ENCODE measurements at places on chromosomes 4 and X.

GRCh38 chr4:76897536-76898384 is at the start of gene SOWAHB:
Gene SOWAHB (minus strand): TSS chr4:76898144. CDS start chr4:76897849, 295 bp downstream.
- DNase-seq: peak; percentile 22

DNA sequence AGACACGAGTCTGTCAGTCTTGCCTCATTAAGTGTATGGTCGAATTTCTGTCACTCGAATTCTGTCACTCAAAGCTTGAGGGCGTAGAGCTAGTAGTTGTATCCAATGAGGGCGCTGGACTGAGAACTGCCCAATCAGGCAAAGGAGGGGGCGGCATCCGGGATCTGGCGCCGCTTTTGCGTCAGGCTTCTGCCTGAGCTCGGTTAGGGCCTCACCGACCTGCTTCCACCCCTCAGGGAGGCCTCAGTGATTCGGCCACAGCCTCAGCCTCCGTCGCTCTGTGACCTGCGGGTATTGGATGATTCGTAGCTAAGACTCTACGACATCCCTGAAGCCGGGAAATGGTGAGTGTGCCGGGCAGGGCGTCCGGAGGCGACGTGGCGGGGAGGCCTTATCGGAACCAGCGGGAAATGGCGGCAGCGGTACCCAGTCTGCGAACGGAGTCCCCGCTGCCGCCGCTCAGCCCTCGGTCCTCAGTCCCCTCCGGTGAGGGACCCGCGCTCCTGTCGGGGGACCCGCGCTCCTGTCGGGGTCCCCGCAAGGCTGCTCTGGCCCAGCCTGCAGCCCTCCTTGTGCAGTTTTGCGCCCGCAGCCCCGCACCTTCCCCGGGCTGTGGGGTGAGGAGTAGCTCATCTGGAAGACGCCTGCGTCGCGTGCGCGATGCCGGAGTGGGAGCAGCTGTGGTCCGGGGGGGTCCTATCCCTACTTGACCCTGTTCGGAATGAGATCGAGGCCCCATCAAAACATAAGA is 88.3 kb downstream of the ZNF718 start:
- DNase-seq: no peak

DNA sequence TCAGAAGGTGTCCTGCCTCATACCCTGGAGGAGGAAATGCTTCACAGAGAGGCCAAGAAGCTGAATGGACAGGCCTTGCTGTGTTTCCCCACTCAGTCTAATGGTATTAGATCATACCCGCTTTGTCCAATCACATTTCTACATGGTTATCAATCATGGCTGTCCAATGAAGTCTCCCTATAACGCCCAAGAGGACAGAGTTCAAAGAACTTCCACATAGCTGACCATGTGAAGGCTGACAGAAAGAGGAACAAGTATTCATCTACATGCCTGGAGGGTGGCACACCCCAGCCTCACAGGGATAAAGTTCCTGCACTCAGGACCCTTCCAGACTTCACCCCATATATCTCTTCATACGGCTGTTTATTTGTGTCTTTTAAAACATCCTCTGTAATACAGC is 123.4 kb downstream of the MANBA start:
- no peak for DNase-seq

GRCh38 chr4:27214010-27214409 is 353.4 kb downstream of the STIM2 start:
- DNase-seq: no peak

DNA sequence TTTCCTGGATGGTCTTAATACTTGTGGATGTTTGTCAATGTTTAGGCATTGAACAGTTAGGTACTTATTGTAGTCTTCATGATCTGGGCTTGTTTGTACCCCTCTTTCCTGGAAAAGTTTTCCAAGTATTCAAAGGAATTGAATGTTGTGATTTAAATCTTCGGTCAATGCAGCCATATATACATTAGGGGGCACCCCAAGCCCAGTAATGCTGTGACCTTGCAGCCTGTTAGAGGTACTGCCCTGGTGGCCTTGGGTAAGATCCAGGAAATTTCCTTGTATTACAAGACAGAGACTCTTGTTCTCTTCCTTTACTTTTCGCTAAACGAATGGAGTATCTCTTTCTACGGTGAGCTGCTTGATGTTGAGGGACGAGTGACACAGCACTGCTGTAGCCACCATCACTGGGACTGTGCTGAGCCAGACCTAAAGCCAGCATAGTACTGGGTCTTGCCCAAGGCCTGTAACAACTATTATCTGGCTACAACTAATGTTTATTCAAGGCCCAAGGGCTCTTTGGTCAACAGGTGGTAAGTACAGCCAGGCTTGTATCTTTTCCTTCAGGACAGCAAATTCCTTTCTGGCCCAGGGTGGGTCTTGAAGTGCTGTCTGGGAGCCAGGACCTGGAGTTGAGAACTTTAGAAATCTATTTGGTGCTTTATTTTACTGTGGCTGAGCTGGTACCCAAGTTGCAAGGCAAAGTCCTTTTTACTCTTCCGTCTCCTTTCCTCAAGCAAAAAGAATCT is 118.3 kb upstream of the ATOH1 start:
- DNase-seq: no peak

DNA sequence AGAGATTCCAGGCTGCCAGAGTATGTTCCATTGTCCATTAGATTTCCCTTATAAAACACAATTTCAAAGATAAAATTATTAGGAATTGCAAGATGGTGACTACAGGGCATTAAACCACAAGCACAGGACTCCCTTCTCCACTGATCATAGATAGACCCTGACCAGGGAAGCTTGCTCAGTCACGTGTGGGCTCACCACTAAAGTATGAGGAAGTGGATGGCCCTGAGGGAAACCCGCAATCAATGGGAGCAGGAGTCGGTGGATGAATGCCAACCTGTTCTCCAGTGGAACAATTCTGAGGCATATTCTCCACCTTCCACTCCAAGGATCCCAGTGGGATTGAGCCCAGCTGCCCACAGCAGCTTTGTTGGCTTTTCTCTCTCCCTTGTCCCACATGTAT is 515.7 kb downstream of the BCOR start:
- no peak for DNase-seq

DNA sequence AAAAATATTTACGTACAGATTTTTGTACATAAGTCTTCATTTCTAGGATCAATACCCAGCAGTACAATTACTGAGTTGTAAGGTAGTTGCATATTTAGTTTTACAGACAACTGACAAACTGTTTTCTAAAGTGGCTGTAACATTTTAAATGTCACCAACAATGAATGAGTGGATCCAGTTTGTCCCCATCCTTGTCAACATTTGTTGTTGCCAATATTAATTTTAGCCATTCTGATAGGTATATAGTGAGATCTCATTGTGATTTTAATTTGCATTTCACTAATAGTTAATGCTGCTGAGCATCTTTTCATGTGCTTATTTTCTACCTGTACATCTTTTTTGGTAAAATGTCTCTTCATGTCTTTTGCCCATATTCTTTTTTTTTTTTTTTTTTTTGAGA is 30.9 kb upstream of the NOCT start:
- no peak for DNase-seq

GRCh38 chrX:139538907-139539790 is 8.6 kb downstream of the F9 start:
- no peak for DNase-seq

- DNase-seq: no peak
Measured at GRCh38 chr4:3765271-3766035, 732 bp upstream of the ADRA2C start.

GRCh38 chr4:3786196-3786869 is 20.1 kb downstream of the ADRA2C start:
- no peak for DNase-seq

Measured in activated CD4-positive, alpha-beta T cell treated with anti-CD3 and anti-CD28 coated beads, Interleukin-2, amount 10 ng/mL, durations not matched to agents 7 days and 5 days (primary cell).